SW 1271 (cell line): ENCODE measurements at places on chromosomes 13 and 19.
A peak's percentile ranks its signal among the peaks of the same experiment; 100 is the strongest.

- DNase-seq, result no peak
Observed at GRCh38 chr13:107716241-107716640, 499.1 kb downstream of the LIG4 start.

DNA sequence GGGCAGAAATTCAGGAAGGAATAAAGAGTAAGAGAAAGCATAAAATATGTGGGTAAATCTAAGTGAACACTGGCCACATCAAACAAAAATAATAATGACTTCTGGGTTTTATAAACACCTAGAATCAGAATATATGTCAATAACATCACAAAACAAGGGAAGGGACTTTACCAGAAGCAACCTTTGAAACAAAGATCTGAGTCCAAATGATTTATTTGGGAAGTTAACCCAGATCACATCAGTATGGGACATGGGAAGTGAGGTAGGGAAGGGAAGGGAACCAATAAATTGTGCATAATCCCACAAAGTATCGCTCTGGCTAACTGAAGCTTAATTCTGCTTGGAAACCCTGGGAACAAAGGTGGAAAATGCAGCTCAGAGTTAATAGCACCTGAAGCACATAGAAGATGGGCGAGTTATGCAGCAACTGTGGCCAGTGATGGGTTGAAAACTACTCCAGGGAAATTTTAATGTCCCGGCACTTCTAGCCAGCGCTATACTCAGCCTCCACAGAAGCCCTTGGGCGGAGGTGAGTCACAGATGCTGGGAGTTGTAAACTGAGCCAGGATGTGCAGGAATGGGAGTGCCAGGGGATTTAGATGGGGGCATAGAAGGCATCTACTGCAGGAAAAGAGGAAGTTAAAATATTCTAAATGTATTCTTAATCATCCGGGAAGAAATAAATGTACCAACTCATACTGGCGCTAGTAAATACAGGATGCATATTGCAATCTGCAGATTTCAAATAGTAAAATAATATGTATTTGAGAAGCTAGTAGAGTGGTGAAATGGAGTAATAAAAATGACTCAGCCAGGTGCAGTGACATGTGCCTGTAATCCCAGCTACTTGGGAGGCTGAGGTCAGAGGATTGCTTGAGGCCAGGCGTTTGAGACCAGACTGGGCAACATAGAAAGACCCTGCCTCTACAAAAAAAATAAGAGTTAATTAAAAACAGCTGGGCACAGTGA lies 34.2 kb upstream of the CEBPG start:
- DNase-seq, result no peak

DNA sequence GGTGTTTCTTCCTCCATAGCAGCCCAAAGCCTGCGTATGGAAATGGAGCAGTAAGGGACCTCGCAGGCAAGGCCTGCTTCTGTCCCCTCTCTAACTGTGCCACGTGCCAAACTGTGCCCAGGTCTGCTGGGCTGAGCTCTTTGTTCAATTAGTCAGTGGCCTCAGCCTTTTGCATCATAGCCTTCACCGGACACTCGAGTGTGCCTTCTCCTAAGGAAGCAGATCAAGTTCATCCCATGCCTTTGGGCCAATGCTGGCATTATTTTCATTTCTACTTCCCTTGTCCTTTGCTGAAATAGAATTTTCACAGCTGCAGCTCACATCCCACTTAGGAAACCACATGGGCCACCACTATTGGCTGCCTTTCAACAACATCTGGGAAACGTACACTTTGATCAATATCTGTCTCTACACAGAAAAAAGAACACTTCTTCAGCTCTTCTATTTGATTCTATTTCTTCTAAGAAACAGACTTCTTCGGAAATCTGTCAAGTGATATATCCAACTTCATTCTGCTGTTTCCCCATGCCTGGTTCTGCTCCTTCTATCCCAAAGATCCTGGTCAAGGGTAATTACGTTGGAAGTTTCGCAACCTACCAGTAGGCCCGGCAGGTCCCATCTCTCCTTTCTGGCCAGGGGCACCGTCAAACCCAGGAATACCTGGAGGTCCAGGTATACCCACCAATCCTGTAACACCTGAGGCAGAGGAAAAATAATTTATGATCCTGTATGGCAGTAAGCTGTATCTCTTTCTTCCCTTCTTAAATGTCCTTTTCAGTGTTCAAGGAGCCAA lies 143.9 kb downstream of the COL4A1 start:
- no peak for DNase-seq

DNA sequence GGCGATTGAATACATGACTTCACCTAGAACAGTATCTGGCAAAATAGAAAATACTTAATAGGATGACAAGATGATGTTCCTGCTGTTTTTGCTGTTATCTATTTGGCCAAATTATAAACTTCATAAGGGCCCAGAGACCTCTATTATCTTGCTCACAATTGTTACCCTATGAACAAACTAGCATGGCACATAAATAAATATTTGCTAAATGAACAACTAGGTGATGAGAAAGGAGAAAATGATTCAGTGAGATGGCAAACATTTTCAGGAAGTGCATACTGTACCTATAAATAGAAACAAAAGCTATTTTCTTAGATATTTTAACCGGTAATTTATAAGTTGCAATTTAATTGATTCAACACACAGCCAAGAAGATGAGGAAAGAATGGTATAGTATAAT lies 78.4 kb downstream of the FAM216B start:
- no peak for DNase-seq

DNA sequence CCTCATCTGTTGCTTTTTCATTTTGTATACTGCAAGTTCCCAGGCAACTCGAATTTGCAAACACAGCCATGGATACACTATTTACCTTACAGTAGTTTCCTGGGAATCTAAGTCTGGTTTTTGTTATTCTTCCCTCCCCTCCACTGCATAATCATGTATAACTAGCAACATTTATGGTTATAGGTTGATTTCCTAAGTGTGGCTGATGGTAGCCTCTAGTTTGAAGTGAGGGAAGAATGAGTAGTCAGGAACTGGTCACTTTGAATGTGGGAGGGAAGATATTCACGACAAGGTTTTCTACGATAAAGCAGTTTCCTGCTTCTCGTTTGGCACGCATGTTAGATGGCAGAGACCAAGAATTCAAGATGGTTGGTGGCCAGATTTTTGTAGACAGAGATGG lies at the start of gene KCNRG:
Gene KCNRG, plus strand, starts transcription at position 187 of the 400 bp plus-strand sequence. Its CDS starts 50 bp downstream, at position 237.
- DNase-seq, result no peak

GRCh38 chr19:7655581-7655980 lies 13.3 kb upstream of the RETN start:
- no peak for DNase-seq

GRCh38 chr13:109904218-109904617 lies 117.8 kb upstream of the IRS2 start:
- no peak for DNase-seq

GRCh38 chr13:57629391-57629804 lies 2.1 kb upstream of the PCDH17 start:
- no peak for DNase-seq

- no peak for DNase-seq
Observed at GRCh38 chr13:22926748-22927400, 253.9 kb upstream of the SGCG start.

DNA sequence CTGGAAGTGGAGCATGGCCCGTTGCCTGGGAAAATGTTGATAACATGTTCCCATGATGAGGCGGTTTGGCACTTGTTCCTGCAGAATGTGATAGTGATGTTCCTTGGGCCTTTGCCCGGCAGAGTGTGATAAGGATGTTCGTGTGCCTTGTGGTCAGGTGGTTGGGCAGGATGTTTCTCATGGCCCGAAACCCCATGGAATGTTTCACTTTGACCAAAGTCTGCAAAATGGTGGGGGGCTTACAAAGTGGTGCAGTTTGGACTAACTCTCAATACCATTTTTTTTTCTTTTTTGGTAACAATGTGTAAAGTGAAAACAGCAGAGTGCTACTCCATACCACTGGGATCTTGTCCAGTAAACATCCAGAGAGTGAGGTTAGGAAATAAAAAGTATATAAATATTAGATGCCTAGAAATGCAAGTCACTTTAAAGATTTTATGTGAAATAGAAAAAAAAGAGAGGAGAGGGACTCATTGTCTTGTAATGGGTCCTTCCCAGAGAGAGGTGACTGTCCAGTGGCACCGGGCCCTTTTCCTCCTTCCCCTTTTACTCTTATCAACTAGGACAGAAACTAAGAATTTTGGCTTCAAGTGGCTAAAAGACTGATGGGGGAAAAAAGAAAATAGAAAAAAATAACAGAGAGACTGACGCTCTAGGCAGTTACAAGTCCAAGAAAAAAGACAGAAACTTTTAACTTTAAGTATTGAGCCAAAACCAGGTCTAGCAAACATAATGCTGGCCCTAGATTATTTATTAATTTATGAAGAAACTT lies 5.7 kb downstream of the FPR3 start:
- no peak for DNase-seq

GRCh38 chr19:31821346-31821745 lies 472.1 kb upstream of the TSHZ3 start:
- DNase-seq, result no peak

DNA sequence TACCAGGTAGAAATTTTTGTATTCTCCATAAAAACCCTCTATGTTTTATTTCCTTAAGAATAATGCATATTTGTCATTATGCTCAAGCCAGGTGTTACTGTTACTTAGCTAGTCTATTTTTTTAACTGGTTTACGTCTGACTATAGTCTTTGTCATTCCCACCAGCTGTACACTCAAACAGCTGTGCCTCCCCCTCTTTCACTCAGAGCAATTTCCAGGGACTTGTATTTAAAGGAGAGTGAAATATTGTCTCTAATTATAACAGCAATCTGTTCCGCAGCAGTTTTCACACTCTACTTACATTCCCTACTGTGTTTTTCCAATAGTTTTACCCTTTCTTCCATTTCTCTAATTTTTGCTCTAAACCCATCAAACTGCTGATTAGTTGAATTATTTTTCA lies 813.6 kb upstream of the MIR17HG start:
- DNase-seq, result no peak

DNA sequence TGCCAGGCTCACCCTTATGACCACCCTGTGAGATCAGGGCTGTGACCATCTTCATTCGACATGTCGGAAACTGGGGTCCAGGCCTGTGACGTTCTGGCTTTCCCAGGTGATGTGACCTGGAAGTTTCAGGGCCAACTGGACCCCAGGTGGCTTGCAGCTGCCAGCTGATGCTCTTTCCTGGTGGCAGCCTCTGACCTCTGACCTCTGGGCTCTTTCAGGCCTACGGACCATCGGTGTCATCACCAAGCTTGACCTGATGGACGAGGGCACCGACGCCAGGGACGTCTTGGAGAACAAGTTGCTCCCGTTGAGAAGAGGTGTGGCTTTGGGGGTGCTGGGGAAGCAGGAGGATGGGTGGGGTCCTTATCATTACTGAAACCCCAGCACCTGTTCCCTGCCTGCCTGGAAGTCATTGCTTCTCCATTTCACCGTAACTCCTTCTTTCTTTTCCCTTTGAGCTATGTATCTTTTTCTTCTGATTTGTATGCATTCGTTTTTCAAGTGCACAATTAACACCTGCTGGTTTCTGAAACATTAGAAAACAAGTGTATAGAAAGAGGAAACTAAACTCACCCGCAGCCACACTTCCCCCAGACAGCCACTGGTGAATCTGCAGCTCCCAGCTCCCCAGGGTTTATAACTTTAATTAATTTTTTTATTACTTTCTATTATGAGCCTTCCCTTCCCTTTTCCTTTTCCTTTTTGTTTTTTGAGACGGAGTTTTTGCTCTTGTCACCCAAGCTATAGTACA lies 58.9 kb downstream of the TMED1 start:
- DNase-seq, result no peak

DNA sequence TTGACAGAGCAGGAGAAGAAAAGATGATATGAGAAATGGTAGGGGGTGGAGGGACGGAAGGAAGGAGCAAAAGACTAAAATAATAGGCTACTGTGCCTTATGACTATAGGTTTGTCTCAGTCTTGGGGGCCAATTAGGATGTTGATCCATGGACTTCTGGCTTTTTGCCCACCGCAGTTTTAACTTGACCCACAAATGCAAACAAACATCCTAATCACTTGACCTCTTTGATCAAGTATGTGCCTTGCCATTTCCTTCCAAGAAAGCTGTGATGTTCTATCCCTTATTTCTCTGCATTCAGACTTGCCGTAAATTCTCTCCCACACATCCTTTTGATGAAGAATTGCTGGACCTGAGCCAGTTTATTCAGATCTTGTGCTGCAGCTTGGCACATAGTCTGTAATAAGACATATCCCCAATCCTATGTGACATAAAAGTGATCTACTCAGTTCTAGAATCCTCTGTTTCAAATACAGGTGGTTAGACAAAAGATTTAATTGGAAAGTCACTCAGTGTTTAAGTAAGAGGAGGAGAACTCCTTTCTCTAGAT lies 62.8 kb downstream of the TPT1 start:
- DNase-seq, result no peak

- DNase-seq, result no peak
Observed at GRCh38 chr13:112725346-112726015, 35.6 kb downstream of the ATP11A start.

- no peak for DNase-seq
Observed at GRCh38 chr19:48716562-48717291, 2.8 kb downstream of the MAMSTR start.

- peak; percentile 14 for DNase-seq
Observed at GRCh38 chr19:1513499-1514294, 878 bp upstream of the ADAMTSL5 start.

DNA sequence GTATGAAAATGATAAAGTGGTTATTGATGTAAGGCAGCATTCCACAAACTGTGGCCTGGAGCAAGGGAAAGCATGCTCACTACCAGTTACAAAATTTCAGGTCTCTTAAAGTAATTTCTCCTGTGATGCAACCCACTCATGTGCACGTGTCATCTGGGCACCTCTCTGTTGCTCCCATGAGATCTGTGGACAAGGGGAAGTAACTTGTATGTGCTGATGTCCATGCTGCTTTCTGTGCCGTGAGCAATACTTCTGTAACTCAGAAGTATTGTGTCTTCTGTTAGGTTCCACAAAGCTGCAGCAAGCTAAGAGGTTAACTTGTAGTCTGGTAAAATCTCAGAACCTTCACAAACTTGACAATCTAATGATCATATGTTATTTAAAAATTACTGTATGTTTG lies 930.0 kb upstream of the SLITRK6 start:
- DNase-seq, result no peak

- no peak for DNase-seq
Observed at GRCh38 chr19:50943074-50943828, 9.6 kb downstream of the KLK5 start.

GRCh38 chr13:62879071-62879470 lies 1463.4 kb upstream of the PCDH20 start:
- no peak for DNase-seq

DNA sequence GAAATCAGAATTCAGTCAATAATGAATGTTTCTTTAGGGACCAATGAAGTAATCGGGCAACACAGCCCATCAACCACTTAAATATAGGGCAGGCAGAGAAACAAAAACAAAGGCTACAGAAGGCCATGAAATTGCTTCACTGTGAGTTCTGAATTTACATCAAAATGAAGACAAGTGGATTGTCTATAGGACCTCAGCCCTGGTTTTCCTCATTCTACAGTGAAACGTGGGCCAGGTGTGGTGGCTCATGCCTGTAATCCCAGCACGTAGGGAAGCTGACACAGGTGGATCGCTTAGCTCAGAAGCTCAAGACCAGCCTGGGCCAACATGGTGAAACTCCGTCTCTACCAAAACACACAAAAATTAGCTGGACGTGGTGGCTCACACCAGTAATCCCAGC lies 416.0 kb downstream of the KLF12 start:
- no peak for DNase-seq

- DNase-seq, result no peak
Observed at GRCh38 chr13:102400675-102401145, 1.1 kb downstream of the FGF14 start.

GRCh38 chr19:28234637-28235036 lies 978.3 kb downstream of the UQCRFS1 start:
- no peak for DNase-seq

- no peak for DNase-seq
Observed at GRCh38 chr13:30266756-30267155, 40.6 kb downstream of the KATNAL1 start.
